ENCODE measurements at places on chromosomes 3 and 15. TPM values are rescaled to one million over a fixed set of nuclear protein-coding genes. Genes with fewer than 3 reads are reported as not detected.

DNA sequence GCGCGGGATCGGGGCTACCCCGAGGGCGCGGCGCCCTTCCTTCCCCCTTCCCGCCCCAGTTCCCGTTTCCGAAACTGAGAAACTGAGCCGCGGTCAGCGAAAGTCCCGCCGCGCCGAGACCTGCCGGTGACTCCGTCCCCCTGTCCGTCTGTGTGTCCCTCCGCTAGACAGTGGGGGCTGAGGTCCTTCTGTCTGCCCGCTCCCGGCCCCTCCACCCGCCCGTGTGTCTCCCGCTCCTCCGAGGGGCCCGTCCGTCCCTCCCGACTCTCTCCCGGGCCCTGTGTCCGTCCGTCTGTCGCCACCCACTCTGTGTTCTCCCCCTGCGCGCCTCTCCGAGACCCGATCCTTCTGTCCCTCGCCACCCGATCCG lies 426 bp downstream of the PRKCD start:
- no peak for DNase-seq

DNA sequence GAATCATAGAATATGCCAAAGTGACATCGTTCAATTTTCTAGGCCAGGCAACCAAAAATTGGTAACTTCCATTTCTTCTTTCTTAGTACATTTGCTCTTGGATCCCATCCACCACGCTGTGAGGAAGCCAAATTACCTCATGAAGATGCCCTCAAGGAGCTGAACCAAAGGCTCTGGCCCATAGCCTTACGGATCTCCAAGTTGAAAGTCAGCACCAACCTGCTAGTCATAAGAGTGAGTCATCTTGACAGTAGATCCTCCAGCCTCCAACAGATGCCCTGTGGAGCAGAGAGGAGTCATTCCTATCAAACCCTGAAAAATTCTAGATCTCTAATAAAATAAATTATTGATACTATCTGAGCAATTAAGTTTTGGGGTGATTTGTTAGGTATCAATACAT lies 322.5 kb upstream of the COL8A1 start:
- DNase-seq = peak; percentile 26

- peak; percentile 88 for DNase-seq
These were observed 6.3 kb downstream of the CAV3 start for GRCh38 chr3:8739757-8740504.

Gene PP2D1
- total RNA-seq = not detected

Gene CPNE9
- total RNA-seq = not detected

GRCh38 chr15:23073890-23074646 lies 34.7 kb upstream of the TUBGCP5 start:
- no peak for DNase-seq

Gene AADACL2
- not detected for total RNA-seq

GRCh38 chr3:70516076-70516475 lies 203.6 kb upstream of the MDFIC2 start:
- DNase-seq = no peak

- no peak for DNase-seq
These were observed 130.3 kb upstream of the ZPLD1 start for GRCh38 chr3:102304550-102304949.

DNA sequence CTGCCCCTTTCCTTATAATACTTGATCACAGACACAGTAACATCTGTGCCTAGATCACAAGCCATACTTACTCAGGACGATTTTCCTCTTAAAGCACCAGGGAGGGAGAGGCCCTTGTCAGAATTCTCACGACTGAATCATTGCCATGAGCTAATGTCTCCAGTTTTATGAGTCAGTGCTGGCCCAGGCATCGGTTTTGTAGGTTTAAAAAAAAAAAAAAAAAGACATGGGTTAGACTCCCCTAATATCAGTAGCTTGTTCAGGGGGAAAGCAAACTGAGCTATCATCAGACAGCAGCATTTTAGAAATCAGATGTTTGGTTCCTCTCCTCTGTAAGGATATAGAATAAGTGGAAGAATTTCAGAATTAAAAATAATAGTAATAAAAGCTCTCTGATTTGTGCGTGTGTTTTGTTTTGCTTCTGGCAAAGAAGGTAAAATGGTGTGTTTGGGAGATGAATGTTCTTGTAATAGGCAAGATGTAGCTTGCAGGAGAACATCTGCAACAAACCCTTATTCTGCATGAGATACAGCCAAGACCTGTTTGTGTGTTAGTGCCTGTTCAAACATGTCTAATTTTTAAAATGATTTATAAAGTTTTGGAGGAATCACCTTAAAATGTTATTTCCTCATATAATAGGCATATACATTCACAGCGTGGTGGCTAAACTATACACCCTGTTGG lies 193.6 kb downstream of the TP63 start:
- peak; percentile 39 for DNase-seq

Gene PLCB2
- total RNA-seq = 0.55 TPM

DNA sequence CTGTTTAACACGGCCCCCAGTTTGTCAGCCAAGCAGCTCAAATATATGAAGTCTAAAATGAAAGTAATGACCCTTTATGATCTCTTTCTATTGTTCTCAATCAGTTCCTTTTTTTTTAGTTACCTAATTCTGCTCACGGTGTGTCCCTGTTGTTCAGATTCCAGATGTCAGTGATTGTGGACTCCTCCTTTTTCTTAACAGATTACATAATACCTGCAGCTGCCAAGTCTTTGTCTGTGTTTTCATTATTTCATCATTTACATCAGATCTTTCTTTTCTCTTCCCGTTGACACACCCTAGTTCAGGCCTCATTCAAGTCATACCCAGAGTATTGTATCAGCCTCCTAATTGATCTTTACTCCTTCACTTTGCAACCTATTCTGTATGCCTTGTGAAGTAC lies 56.1 kb upstream of the SKIL start:
- no peak for DNase-seq

GRCh38 chr3:26703519-26703918 lies 80.9 kb downstream of the LRRC3B start:
- no peak for DNase-seq

Measured in HFFc6 (cell line).